ENCODE measurements at places on chromosomes 3 and 15. TPM values are rescaled to one million over a fixed set of nuclear protein-coding genes. Genes with fewer than 3 reads are reported as not detected.

DNA sequence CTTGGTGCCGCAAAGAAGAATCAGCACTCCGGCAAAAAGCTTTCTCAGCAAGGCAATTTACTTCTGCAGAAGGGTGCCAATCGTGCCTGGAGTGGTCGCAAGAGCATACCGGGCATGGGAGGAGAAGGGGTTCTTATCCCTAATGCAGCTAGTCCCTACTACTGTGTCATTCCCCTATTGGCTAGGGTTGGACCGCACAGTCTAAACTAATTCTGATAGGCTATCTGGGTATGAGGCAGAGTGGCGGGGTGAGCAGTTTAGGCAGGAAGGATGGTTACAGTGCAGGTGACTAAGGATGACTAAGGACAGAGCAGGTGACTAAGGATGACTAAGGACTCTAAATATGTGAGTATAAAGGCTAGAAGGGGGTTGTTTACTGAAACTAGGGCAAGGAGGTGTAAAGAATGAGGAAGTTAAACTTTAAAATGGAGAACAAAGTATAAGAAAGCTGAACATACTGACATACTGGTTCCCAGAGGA lies 52.9 kb downstream of the PGBD4 start:
- no peak for DNase-seq

DNA sequence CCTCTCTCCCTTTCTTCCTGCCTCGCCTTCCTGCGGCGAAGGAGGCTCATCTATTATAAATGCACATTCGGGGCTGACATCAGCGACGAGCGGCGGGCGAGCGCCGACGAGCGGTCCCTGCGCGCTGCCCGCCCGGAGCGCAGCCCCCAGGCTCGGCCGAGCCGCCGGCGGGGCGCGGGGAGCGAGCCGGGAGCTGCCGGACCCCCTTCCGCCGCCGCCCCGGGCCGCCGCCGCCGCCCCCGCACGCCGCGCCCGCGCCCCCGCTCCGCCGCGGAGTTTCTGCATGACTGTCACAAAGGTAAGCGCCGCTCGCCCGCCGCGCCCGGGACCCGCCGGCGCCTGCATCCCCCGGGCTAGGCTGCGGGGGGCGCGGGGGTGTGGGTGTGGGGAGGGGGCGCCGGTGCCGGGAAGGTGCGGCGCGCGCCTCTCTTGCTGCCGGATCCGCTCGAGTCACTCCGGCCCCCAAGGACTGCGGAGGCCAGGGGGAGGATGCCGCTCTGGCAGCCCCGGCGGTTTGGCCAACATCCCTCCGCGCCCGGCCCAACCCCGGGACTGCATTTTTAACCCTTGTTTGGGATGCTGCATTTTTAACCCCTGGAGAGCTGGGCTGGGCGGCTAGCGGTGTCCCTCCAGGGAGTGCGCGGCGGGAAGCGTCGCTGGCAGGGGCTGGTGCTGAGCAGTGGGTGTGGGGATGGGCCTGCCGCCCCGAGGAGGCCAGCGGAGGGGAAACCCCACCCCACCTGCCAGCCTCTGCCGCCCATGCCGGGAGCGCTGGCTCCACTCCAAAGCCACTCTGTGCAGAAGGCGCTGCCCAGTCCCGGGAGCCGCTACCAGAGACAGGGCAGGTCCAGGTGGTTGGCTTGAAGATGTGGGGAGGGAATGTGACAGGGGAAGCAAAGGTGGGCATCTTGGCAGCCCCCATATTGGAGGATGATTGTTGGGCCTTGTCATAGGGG lies at the start of gene CORO2B:
Gene CORO2B (plus strand): TSS at position 14 of the 956 bp plus-strand sequence. CDS start 270 bp downstream, at position 284.
- peak; percentile 64 for DNase-seq

C3orf52 gene
- total RNA-seq, result 0.41 TPM

PCSK6 gene
- 14.5 TPM for total RNA-seq

GRCh38 chr15:96889734-96890480 lies 559.4 kb downstream of the NR2F2 start:
- no peak for DNase-seq

DNA sequence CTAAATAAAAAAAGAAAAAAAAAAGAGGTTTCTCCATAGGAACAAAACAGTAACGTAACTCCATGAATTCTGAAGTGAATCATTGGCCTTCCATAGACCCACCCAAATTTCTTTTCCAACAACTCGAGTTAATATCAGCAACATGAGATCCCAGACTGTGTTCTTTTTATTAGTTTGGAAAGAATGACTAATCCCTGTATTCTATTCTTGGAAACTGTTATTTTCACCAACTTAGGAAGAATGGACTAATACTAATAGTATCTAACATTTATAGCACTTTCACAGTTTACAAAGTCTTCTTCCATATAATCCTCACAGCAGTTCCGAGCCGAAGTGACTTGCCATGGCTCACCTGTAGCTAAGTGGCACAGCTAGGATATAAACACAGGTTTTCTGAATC lies 72.7 kb upstream of the SLC4A7 start:
- no peak for DNase-seq

SERINC4 gene
- total RNA-seq, result 0.18 TPM

DNA sequence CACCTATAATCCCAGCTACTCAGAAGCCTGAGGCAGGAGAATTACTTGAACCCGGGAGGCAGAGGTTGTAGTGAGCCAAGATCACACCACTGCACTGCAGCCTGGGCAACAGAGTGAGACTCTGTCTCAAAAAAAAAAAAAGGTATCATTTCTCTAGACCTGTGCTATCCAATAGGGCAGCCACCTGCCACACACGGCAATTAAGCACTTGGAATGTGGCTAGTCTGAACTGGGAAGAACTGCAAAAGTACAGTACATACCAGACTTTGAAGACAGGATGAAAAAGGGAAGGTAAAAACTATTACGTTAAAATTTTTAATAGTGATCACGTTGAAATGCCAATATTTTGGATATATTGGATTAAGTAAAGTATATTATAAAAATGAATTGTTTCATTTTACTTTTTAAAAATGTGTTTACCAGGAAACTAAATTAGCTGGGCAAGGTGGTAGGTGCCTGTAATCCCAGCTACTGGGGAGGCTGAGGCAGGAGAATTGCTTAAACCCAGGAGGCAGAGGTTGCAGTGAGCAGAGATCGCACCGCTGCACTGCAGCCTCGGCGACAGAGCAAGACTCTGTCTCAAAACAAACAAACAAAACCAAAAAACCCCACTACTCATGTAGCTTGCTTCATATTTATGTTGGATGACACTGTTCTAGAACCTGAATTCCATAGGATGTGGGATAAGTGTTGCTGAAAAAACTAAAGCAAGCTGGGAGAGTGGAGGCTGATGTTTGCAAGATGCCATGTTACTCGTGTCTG lies 2.3 kb downstream of the CYP8B1 start:
- no peak for DNase-seq

TEX55 gene
- not detected for total RNA-seq

DNA sequence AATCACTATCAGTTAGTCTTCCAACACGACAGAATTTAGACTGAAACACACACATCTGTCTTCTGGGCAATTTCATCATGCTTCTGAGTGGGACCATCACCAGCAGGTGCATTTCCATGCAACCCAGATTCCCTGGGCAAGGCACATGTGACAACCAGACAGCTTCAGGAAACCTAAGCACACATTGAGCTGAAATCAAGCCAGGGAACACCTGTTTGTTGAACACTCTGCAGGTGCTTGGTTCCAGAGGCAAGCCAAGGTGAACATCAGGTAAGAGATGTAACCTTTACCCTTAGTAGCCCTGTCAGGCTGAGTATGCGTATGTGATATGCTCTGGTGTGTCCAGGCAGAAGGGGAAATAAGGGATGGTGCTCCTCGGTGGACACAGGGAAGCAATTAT lies 3.3 kb upstream of the PSMD2 start:
- DNase-seq, result no peak

DNA sequence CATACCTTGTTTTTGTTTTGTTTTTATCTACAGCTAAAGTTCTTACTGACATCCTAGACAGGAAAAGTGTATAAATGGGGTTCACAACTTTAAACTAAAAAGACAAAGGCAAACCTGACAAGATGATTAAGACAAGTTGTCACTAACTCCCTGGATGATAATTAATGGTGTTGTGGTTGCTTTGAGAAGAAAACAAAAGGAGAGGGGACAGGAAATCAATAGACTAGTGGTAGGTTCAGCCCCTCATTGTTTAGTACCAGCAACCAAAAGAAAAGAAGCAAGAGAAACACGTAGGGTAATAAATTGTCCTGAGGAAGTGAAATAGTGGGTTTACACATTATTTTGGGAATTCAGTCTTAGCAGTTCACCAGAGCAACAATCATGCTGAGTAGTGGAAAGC lies 78.8 kb downstream of the BFSP2 start:
- DNase-seq, result no peak

RAB6B gene
- total RNA-seq, result 41.4 TPM

ARGFX gene
- total RNA-seq, result not detected

RPL14 gene
- 1,097 TPM for total RNA-seq

PLIN1 gene
- 140 TPM for total RNA-seq

DNA sequence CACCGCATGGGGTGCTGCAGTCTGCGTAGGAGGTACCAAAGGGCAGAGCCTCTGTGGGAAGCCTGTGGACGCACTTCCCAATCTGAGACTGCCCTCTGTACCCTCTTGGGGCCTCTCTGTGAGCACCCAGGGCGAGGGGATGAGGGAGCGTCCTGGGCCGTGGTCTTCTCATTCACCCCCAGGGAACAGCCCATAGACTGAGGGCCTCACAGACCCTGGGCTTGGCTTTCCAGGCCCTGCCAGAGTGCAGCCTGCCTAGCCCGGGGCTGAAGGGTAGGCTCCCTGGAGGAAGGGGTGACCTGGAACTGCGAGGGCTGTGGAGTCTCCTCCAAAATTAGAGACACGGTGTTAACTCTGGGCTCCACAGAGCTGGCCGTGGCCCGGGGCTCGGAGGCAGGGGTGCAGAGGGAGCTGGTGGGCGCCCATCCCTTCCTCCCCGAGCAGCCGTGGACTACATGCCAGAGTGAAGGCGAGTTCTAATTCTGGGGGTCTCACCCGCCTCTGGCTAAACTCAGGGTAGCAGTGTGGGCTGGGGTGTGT lies 468 bp upstream of the SPTBN5 start:
- no peak for DNase-seq

- DNase-seq, result no peak
Measured at GRCh38 chr3:134001251-134001650, 28.5 kb downstream of the SLCO2A1 start.

GRCh38 chr3:31777887-31778286 lies 203.2 kb downstream of the OSBPL10 start:
- DNase-seq, result no peak

GOLGA8S gene
- total RNA-seq, result 0.16 TPM

- DNase-seq, result peak; percentile 28
Measured at GRCh38 chr3:149648525-149648924, 9.3 kb downstream of the WWTR1 start.

GRCh38 chr3:188415196-188415595 lies 261.2 kb downstream of the LPP start:
- DNase-seq, result no peak

GRCh38 chr3:167740961-167741587 lies 5.6 kb downstream of the SERPINI1 start:
- no peak for DNase-seq

- no peak for DNase-seq
Measured at GRCh38 chr3:78174821-78175220, 1134.9 kb downstream of the ROBO2 start.

AHSG gene
- 0.13 TPM for total RNA-seq

- no peak for DNase-seq
Measured at GRCh38 chr15:23567921-23568320, 2.4 kb downstream of the MKRN3 start.

DNA sequence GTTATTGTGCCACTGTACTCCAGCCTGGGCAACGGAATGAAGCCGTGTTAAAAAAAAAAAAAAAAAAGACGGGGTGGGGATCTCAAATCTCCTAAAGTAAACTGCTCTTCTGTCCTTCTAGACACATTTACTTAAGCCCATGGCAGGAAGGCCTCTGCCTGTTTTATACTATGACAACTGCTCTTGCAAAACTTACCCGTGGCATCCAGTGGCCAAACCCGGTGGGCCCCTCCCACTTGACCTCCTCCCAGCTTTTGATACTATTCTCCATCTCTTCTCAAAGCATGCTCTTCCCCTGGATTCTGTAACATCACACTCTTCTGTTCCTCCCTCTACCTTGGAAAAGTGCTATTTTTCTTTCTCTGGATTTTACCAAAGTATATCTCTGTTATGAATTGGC lies 112.2 kb downstream of the RFTN1 start:
- no peak for DNase-seq

DNA sequence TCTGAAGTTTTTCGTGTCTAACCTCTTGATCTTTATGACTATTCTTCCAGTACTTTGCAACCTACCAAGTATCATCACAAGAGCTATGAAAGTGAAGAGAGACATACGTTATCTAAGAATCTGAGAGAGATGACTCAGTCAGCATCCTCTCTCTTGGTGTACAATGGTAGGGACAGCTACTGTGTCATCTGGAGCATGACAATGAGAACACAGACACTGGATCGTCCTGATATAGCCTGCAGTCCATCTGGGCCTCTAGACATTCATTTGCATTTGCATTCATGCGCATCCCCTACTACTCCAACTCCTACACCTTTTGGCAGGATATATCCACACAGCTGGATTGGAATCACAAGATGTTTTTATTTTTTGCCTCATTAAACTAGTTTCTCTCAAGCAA lies 115.2 kb downstream of the PEX5L start:
- DNase-seq, result no peak

GRCh38 chr3:119819806-119820205 lies 37.9 kb downstream of the NR1I2 start:
- DNase-seq, result no peak
